ENCODE measurements at places on chromosomes 1 and 21.

- DNase-seq, result no peak
These were observed 49.1 kb upstream of the SERBP1 start for GRCh38 chr1:67479146-67479891.

DNA sequence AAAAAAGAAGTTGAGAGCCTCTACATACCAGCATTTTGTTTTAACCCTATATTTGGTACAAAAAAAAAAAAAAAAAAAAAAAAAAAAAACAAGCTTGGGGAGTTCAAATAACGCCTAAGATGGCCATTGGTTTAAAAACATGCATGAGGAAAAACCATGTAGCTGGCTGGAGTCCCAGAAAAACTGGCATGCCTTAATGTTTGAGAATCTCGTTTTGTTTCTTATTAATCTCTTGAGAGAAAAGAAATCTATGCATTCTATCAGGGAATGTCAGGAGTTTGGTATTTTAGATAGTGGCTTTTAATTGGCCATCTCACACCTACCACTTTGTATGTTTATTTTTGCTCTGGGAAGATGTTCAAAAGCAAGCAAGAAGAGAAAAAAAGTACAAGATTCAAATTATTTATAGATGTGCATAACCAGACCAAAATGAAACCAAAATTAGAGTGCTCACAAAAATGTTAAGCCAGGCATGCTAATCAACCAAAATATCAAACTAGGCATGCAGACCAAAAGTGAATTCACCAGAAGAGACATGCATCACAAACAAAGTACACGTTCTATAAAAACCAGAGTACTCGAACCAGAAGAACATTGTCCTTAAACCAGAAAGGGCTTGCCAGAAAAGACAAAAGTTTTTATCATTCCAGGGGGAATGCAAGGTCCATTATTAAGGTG is 156.6 kb downstream of the AK5 start:
- peak; percentile 41 for DNase-seq

DNA sequence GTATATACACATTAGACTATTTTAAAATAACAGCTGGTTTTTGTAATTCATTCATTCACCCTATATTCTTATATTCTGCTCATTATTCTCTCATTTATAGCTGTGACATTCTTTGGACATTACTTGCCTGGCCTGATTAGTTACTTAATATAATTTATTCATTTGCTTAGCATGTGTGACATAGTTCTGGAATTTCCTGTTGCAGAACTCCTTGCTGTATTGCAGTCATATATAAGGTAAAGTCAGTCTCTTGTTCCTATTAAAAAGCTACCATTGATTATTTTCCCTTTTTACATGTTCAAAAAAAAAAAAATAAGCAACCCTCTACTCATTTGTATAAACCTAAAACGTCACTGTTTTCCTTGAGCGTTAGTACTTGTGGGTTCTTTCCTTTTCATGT is 23.9 kb downstream of the GNAT2 start:
- DNase-seq, result no peak

DNA sequence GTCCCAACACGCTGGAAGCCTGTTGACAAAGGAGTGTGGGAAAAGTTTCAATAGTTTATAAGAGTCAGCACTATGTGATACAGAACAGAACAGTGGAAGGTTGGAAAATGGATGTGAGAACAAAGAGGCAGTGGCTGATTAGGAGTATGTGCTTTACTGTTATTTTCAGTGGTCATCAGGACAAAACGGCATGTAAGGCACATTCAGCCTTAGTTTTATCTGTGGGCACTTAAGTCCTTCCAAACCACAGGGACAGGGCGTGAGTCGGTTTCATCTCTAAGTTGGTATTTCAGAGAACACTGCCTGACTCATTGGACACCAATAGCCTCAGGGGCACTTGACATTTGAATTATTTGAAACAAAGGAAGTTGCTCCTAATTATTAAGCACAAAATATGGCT is 306.9 kb downstream of the ASTN1 start:
- DNase-seq, result no peak

DNA sequence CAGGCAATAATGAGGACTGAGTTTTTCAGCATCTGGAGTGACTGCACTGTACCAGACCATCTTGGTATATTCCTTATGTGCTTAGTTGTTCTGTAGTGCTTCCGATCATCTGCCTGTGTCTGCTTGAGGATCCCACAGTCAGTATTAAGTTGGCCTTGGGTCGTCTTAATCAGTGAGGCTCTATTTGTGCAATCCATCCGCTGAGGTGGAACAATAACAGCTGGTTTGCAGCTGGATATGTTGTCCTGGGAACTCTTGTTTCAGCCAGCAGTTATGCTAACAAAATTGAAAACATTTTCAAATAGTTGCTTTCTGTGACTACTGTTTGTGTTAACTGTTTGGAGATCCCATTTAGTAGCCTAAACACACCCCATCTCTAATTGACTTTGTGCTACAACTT is 73.7 kb downstream of the LAMC1 start:
- DNase-seq, result no peak

- DNase-seq, result peak; percentile 35
These were observed 10.1 kb upstream of the ZBTB8B start for GRCh38 chr1:32454726-32455125.

DNA sequence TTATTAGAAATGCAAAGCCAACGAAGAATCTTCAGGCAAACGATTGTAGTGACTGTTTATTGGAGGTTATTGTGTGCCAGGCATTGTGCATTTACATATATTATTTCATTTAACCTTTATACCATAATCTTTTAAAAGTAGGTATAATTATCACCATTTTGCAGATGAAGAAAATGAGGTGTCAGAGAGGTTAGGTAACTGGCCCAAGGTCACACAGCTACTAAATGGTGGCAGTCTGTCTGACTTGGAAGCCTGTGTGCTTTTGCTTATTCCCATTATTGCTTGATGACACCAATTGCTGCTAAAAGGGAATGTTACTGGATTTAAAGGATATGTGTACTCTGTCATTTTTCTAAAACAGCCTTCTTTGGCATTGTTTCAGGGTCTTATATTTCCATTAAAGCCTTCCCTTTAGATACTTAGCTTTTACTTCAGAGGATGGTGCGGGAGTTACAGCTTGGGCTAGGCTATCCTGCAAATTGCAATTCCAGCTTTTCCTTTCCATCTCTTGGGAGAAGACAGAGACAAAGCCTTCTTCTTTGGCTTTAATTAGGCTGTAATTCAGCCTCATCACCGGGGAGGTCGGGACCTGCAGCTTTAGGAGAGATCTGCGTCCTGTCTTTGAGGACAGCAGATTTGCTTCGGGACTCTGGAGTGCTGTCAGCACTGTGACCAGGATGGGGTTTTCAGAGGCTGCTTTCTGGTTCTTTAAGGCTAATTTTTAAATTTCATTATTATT is 37.4 kb upstream of the ERRFI1 start:
- DNase-seq, result no peak

DNA sequence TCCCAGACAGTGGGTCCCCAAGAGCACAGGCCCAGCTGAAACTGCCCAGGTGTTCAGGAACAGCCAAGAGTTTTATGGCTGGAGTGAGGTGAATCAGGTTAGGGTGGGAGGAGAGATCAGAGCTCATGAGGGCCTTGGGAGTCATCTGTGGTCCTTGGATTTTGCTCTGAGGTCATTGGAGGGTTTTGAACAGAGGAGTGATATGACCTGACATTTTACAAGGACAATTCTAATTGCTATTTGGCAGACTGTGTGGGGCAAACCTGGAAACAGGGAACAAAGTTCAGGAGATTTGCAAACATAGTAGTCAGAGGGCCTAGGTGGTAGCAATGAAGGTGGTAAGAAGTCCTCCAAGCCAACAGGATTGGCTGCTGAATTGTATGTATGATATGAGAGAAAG is 31.1 kb upstream of the LRRN2 start:
- no peak for DNase-seq

DNA sequence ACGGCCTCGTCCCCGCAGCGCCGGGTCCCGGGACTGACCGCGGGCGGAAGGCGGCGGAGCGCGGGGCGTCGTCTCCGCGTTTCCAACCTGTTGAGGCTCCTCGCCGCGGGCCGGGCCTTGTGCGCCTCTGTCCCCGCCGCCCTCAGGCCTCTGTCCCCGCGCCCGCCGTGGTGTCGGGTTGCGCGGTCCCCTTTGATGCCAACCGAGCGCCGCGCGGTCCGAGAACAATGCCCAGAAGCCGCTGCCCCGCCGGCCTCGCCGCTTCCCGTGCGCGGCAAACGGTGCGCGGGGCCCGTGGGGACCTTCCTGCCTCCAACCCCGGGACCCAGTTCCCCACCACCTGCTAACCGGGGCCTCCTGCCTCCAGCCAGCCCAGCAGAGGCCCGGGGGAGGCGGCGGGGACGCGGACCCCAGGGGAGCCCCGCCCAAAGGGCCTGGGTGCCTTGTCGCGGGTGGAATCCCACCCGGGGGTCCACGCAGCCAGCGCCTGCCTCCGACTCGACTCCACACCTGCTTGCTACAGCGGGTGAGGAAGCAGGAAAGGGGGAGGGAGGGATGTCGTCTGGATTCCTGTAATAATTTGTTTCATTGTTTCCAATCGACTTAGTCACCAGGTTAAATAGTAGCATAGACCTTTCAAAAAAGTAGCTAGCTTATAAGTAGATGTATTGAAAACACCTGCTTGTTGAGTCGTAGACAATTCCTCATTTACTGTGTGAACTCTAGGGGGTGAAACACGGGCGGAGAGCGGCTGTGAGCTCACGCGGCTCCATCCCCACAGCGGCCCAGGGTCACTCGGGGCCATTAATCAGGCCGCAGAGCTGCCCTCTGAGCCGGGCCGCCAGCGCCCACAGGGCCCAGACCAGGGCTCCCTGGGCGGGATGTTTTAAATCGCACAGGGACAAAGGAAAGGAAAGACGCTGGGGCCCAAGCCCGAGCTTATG is 1.1 kb downstream of the COL18A1 start:
- DNase-seq, result no peak

DNA sequence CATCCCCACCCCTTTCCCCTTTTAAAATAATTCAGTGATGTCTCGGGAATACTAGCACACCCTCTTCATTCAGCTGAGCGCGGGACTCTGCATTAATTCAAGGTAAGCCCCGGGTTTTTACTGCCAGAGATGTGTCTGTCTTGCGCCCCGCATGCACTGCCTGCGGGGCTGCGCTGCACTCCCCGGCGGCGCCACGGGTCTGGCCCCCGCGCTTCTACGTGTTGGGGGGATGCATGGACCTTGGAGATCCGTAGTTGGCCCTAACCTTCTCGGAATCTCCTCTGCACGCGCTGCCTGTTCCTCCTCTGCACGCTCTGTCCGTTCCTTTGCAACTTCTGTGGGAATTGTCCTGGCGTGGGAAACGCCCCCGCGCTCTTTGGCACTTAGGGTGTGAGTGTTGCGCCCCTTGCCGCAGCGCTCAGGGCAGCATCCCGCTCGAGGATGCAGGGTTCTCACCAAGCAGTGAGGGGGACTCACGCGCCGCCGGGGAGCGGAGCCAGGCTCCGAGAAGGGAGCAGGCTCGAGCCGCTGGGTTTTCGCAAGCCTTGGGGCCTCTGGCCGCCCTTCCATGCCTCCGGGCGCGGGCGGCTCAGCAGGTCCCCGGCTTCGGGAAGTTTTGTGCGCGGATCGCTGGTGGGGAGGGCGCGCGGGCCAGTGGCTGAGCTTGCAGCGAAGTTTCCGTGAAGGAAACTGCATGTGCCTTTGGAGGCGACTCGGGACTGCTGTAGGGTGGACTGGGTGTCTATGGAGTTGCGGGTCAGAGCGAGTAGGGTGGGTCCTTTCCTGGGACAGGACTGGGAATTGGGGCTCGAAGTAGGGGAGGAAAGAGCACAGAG is 165.1 kb upstream of the CACNA1E start:
- DNase-seq, result no peak

DNA sequence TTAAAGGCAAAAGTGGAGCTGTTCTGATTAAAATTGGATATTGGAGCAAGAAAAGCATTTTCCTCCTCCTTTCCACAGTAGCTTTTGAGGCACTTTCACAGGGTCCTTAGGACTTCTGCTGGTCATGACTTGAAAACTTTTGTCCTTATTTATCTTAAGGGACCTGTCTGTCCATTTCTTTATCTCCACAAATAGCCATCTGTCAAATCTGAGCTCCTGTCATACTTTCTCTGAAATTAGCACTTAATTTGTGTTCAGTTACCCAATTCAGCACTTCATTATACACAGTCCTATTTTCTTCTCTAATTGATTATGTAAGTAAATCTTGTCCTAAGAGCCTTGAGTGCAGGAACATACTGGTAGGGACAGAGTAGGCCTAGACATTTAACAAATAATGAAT is 9.8 kb downstream of the POU2F1 start:
- no peak for DNase-seq

- DNase-seq, result no peak
These were observed 29.1 kb downstream of the LAMC2 start for GRCh38 chr1:183215076-183215720.

- no peak for DNase-seq
These were observed 10.4 kb downstream of the WRAP73 start for GRCh38 chr1:3639397-3639911.

- DNase-seq, result no peak
These were observed 16.3 kb downstream of the VPS45 start for GRCh38 chr1:150083907-150084306.

DNA sequence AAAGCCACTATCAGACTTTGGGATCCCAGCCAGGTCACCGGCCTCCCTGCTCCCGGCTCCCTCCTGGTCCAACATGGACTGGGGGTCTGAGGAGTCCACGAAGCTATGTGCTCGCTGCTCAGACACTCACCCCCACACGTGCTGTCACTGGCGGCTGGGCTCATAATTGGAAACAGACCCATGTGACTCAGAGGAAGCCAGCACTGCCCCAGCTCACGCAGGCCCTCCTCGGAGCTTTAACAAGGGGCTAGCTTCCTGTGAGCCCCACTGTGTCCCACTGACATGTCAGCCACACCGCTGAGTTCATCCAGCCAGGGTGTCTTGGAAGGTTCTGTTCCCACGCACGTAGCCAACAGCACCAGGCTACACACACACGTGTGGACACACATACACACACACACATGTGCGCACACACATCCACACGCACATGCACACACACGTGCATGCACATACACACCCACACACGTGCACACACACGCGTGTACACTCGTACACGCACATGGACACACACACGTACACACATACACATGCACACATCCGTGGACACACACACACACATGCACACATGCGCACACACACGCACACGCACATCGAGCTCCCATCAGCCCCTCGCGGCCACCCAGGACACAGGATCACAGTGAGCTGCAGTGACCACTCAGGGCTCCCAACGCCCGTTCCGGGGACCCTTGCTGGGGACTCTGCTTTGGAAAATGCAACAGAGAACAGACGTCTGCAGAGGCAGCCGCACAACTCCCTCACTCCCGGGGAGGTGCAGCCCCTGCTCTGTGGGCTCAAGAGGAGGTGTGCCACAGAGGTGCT is 18.4 kb upstream of the COL6A2 start:
- no peak for DNase-seq

DNA sequence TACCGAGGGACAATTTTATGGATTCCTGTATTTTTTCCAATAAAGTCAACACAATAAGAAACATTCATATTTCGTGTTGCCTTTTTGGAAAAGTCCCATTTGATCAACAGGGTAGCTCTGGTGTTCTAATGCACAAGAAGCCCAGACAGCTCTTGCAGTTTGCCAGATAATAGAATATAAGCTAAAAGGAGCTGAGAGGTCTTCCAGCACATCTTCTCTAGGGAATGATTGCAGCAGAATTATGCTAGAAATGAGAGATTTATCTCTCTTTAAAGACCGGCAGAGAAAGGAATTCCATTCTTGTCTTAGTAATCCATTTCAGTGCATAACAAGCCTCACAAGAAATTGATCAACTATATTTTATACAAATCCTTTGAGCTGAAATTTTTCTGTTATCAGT is 25.0 kb upstream of the DDX59 start:
- DNase-seq, result no peak

- DNase-seq, result no peak
These were observed 40.4 kb downstream of the TRIM11 start for GRCh38 chr1:228366062-228366865.

Measured in globus pallidus (tissue), 1 donor.